ENCODE measurements at places on chromosomes 5 and 9.

GRCh38 chr5:111757355-111758283 is 625 bp upstream of the NREP start:
- DNase-seq, result peak; percentile 95

- DNase-seq, result no peak
Observed at GRCh38 chr5:69450116-69450515, 35.2 kb downstream of the MARVELD2 start.

- no peak for DNase-seq
Observed at GRCh38 chr5:67986761-67987160, 228.8 kb upstream of the PIK3R1 start.

GRCh38 chr5:159559337-159559736 is 229.1 kb upstream of the IL12B start:
- no peak for DNase-seq

- no peak for DNase-seq
Observed at GRCh38 chr9:2026220-2026997, 11.3 kb downstream of the SMARCA2 start.

DNA sequence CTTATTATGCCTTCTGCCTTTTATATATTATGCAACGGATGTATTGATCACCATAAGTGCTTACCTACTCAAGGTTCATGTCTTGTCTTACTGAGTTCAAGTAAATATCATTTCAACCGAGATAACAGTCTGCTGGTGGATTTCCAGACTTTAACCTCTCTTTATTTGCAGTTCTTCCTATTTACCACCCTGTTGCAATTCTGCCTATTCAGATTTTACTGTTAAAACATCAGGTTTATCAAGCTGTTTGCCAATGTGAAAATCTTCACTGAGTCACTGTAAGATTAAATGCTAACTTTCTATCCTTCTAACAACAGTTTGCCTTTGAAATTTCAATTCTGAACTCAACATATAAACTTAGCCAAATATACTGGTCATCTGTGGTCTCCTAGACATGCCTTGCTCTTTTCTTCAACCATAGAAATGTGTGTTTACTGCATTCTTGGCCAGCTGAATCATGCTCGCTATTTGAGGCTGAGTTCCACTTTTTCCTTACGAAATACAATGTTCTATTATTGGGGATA is 471.7 kb upstream of the RORB start:
- no peak for DNase-seq

DNA sequence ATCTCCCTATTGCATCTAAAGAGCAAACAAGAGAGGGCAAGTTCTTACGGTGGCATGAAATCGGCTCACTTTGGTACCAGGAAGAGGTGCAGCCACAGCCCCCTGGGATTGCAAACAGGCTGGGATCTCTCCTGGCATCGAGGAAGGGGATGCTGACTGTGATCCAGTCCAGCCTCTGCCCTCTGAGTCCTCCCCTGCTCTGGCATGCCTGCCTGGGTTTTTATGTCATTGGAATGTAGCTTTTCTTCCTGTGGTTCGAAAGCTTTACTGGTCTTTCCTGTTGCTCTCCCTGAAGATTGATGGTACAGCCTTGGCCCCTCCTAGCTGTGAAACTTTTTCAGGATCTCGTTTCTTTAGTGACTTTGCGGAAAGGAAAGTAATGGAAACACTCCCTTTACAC is 6.6 kb downstream of the SLC46A2 start:
- DNase-seq, result no peak

DNA sequence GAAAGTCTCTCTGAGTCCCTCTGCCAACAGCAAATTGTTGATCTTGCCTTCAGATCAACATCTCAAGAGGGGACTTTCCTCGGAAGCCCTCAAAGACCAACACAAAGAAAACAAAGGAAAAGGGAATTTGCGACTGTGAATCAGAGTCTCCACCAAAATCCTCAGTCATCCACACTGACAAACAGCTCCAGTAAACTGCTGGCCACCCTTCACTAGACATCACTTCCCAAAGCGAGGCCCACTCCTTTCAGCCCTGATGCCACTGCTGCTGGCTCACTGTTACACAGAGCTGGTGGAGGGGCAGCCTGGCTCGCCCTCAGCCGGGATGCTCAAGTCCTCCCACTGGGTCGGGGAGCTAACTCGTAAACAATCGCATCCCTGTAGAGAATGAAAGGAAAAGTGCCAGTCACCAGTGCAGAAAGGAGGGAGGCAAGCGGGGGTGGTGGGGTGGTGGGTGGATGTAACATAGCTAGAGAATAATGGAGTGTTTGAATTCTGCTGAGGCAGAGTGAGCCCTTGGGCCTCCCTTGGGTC is 1.3 kb downstream of the FGF1 start:
- DNase-seq, result no peak

- DNase-seq, result no peak
Observed at GRCh38 chr5:168749391-168750100, 170.4 kb upstream of the PANK3 start.

- no peak for DNase-seq
Observed at GRCh38 chr5:135051399-135051798, 17.4 kb upstream of the PITX1 start.

GRCh38 chr9:32863291-32863690 is 80.0 kb downstream of the TMEM215 start:
- DNase-seq, result no peak

- DNase-seq, result no peak
Observed at GRCh38 chr5:18202164-18202563, 567.9 kb downstream of the TAF11L14 start.

- no peak for DNase-seq
Observed at GRCh38 chr9:98150721-98151120, 31.7 kb upstream of the TRIM14 start.

DNA sequence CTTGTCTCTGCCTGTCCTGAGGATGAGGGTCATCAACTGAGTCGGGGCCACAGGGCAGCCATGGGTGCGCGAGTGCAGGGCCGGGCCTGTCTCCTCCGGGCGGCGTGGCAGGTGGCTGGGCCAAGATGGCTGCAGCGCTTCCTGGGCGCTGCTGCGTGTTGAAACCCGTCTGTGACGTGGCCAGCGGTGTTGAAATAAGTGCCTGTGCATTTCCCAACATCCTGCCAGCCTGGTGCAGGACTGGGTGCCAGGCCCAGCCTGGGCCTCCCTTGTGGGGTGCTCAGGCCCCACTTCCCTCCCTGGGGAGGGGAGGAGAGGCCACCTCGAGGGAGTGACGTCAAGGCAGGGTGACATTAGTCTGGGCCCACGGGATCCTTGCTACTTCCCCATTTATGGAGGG is 45.5 kb downstream of the RXRA start:
- peak; percentile 50 for DNase-seq

GRCh38 chr5:148539851-148540250 is 114.5 kb downstream of the HTR4 start:
- no peak for DNase-seq

GRCh38 chr5:150490296-150490669 is 17.6 kb upstream of the NDST1 start:
- DNase-seq, result no peak

DNA sequence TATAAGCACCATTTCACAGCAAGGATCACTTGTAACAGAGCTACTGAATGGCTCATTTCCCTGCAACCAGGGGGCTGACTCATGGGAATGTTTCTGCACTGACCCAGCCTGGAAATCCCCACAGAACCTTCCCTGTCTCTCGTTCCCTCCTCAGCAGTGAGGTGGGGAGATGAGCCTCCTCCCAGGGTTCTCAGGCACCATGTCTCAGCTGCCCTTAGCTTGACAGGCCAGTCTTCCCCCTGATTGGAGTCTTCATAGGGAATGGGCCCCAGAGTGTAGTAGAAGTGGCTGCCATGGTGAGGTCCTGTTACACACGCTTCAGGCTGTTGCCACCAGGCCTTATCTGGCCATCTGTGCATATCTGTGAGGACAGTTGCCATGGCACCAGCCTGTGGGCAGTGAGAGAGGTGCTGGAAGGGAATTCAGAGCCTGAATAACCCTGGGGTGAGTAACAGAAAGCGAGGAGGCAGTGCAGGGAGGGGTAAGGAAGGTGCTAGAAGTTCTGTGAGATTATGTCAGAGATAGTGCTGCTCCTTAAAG is 324.4 kb downstream of the ENC1 start:
- no peak for DNase-seq

- no peak for DNase-seq
Observed at GRCh38 chr9:26301659-26302058, 590.9 kb downstream of the CAAP1 start.

DNA sequence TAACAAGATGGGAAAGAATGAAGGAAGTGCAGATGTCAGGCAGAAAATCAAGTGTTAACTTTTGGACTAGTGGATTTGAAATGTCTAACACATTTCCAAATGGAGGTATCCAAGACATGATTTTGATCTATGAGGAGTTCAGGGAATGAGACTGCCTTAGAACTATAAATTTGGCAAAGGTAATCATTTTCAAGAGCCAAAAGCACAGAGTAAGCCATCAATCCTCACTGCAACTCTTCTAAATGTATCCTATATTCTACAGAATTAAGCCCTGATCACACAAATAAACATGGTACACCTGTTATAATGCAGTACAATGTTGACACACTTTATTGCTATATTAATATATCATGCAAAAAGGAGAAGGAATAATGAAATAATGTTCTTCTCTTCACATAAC is 55.6 kb downstream of the SETX start:
- no peak for DNase-seq

- no peak for DNase-seq
Observed at GRCh38 chr9:126965541-126966428, 51.2 kb downstream of the RALGPS1 start.

DNA sequence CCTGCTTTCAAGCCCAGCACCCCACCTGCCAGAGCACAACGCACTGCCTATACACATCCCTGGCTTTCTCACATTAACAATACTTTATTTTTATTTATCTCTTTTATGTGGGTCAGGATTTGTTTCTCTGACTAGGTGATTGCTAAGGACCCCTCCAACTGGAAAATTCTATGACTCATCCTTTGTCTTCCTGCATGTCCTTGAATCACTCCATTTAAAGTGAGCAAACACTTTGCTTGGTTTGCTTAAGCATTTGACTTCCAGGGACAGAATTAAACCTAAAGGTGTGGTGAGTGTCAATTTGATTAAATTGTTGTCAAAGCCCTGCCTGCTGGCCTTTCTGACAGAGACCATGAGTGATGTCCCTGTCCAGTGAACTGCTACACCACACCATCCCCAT is 536.5 kb upstream of the BRINP1 start:
- no peak for DNase-seq

GRCh38 chr5:107542831-107543231 is 127.9 kb downstream of the EFNA5 start:
- peak; percentile 53 for DNase-seq

- no peak for DNase-seq
Observed at GRCh38 chr9:72390907-72391306, 25.9 kb upstream of the ZFAND5 start.

DNA sequence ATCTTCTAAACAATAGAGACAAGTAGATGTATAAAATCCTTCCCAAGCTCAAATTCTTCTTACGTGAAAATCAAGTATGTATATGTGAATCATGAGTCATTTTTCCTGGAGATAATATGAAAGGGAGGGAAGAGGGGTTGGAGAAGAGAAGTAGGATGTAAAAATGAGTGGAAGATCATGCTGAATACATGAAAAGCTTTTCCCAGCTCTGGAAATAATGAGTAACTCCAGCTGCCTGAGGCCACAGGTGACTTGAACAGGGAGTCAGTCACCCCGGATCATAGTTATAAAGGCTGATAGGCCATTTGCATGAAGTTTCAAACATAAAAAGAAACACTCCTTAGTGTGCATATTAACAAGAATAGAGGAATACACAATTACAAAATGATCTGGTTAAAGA is 486.7 kb downstream of the EFNA5 start:
- DNase-seq, result no peak

- DNase-seq, result no peak
Observed at GRCh38 chr9:70998962-70999361, 122.5 kb downstream of the TRPM3 start.

DNA sequence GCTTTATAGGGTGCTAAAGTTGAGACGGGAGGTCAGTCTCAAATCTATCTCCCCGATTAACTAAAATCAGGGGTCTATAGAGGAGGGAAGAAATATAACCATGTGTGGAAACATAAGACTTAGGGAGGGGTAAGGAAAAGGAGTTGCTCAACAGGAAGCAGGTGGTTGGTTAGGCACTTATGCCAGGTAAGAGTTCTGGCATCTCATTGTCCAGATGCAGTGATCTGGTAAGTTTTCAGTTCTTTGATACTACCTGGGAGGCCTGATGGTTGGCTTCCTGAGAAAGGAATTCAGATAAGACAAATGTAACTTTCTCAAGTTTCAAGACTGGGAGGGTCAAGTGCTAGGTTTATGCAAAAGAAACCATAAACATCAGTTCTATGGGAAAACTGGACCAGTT is 47.7 kb downstream of the CERT1 start:
- DNase-seq, result no peak

GRCh38 chr9:106228861-106229260 is 534.5 kb downstream of the TMEM38B start:
- DNase-seq, result no peak

DNA sequence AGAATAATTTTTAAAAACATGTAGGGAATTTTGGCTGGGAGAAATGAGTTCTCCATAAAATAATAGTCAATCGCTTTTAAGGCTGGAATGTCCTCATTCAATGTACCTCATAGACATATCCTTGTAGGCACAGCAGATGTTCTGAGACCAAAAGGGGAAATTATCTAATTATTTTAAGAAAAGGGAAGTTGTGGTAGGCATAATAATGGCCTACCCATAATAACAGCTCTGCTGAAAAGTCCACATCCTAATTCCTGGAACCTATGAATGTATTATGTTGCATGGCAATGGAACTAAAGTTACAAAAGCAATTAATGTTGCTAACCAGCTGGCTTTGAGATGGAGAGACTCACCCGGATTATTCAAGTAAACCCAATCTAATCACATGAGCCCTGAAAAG is 216.1 kb downstream of the TRIM36 start:
- no peak for DNase-seq

DNA sequence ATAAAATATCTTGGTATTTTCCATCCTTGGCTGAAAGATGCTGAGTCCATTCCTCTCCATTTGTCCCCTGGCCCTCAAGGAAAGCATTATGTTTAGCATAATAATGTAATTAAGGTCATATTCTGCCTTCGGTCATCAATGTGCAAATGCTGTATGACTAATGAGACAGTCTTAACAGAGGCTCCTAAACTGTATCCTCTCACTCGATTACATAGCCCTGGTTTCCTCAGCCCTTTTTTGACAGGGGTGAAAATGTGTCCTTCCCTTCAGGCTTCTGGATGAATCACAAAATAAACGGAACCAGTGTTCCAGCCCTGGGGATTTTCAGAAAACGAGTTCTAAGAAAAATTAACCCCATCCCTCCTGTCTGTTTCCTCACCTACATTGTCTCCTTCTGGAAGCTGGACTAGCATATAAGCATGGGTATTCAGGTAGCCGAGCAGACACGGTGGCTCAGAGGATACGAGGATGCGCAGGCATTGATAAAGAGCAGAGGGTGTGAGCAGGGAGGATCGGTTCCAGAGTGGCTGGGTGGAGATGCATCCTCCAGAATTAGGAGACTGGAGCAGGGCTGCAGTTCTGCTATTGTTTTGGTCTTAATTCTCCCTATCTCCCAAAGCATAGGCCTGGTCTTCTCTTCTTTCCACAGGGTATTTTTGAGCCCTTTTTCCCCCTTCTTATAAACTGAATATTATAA is 742.9 kb downstream of the TLR4 start:
- DNase-seq, result no peak

All from left colon (tissue), 2 donors.